ENCODE measurements at places on chromosomes 5 and 9.

- DNase-seq, result no peak
Observed at GRCh38 chr9:86471171-86471815, 117.1 kb upstream of the TUT7 start.

- no peak for DNase-seq
Observed at GRCh38 chr5:68698025-68698940, 395.5 kb upstream of the SLC30A5 start.

GRCh38 chr9:71108937-71109336 is 12.5 kb downstream of the TRPM3 start:
- DNase-seq, result no peak

GRCh38 chr5:60533789-60534188 is 166.2 kb downstream of the DEPDC1B start:
- no peak for DNase-seq

DNA sequence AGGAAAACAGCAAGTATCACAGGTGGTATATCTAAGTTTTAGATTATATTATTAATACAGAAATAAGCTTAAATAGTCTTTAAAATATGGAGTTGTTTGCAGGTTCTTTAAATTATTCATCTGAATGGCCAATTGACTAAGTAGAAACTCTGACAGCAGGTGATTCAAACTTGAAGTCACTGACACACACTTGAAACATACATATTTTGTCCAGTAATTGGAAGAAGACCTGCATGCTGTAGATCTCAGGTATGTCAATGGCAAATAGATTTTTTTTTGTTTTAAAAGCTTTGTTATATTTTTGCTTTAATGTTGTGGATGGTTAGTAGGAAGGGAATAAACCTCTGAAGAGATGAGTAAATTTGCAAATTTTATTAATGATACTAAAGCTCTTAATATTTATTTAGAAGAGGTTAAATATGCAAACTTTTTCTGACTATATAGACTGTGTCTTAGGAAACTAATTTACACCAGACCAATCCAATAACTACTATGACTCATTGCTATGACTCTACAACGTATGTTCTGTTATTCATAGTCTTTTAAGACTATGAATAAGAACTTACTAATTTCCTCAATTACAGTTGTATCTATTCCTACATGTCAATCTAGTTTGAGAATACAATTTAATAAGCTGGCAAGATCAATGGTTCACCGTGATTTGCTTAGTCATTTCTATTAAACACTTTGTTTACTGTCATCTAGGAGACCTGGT is 53.9 kb upstream of the RORB start:
- no peak for DNase-seq

DNA sequence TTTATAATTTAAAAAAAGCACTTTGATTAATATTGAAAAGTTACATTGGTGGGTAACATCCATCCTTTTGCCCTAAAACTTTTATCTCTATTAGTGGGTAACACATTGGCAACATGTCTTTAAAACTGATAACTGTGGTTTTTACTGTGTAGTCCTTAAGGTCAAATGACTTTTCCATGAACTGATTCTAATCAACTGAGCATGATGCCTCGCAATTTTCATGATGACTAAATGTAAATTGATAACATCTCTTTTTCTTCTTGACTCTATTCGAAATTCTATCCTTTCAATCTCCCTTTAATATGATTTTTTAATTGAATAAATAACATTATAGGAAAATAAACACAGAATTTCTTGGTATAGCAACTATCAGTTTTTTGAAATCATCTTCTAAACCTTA is 6.3 kb upstream of the IL5 start:
- no peak for DNase-seq

DNA sequence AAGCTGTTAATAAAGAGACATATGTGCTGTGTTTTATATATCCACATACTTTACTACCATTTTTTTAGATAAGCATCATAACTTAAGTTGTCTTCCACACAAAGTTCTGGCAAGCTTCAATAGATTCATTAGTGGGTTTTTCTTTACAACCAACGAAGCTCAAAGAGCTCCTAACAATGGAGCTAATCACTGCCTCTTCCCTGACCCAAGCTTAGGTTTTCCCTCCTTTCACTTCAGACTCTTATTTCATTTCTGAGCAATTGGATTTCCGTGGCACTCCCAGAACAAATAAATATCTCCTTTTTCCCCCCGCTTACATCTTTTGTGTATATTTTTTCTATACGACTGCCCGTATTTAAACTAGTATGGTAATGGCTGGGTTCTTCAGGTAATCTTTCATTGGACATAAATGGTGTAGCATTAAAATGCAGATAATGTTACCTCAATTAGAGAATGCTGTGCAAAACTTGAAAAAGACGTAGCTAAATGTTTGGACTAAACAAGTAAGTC is 275.5 kb upstream of the TMEM161B start:
- DNase-seq, result no peak

DNA sequence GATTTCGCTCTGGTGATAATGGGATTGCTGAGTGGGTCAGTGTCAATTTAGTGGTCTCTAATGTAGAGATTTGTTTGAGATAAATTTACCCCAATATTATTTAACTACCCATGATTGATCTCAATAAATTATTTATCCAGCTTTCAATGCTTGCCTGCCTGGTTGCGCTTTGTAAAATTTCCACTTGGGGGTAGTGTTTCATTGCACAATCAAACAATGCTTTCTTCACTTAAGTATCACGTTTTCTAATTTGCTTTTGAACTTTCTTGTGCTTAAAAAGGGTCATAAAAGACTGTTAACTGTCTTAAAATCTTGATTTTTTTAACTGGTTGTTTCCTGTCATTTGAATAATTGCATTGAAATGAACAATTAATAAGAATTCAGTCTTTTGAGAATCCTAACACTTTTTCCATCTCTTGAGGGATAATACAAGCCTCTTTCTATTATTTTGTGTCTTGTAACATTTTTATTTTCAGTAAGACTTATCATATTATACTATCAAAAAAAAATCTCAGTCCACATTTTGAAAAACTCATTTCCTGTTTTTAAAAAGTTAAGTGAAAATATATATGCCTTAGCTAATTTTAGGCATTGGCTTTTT is 18.7 kb downstream of the HSD17B4 start:
- DNase-seq, result no peak

DNA sequence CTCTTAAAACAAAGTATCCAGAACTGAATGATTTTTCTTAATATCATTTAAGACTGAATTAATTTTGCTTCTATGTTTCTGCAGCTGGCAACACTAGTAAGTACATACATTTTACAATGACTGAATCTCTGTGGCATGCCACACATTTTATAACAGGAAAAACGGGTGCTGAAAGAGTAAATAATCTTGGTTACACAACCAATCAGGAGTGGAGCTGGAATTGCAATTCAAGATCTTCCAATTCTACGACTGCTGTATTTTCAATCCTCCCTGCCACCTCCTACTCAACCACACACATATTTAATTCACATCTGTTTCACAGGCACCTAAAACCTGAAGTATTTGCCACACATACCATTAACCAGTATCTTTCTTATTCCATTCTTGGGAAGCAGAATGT is 52.7 kb upstream of the NR5A1 start:
- DNase-seq, result no peak

DNA sequence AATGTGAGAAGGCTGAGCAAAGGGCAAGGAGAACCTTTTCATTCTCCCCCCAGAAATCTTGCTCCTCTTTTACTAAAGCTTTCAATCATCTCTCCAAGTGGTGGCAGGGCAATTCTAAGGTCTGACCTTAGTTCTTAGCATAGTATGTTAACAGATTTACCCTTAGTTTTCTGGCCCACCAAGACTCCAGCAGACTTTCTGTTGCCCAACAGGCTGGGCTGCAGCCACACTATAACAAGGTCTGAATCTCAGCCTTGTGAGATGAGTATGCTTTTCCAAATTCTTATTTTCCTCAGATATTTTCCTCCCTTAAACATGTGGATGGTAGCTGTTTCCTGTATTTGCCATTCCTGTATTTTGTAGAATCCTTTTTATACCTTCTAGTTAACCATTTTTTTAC is 69.5 kb downstream of the NIPBL start:
- DNase-seq, result no peak

- no peak for DNase-seq
Observed at GRCh38 chr9:79610791-79611614, 39.2 kb downstream of the TLE4 start.

- DNase-seq, result no peak
Observed at GRCh38 chr9:123637945-123638634, 282.1 kb downstream of the CRB2 start.

DNA sequence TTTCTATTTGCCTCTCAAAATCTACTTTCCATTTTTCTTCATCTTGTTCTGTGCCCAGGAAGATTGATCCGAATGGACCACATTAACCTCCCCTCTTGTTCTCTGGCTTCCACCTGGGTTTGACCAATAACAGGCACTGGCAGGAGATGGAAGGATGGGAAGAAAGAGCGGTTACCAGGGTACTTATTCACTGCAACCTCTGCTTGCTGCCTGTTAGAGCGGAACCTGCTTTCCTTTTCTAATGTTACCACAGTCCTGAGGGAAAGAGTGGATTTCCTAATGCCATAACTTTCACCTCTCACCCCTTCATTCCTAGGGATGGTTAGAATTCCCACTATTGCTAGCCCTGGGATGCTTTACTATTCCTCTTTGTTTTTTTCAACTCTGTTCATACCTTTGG is 262.1 kb downstream of the RFX3 start:
- no peak for DNase-seq

DNA sequence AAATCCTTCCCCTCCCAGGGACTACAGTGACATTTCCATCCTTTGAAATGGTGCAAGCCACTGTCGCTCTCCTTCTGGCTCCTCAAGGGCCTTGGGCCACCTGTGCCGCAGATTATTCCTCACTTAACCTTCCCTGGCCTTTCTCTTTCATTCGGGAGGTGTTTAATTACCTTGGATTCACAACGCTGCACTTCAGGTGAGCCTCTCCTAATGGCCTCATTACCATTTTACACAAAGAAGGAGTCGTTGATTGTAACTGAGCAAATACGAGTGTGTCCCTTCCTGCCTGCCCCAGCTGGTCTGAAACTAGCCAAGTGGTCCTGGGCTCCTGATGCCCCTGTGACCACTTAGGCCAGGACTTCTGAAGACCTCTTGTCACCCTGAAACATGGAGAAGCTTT is 205.0 kb downstream of the CRB2 start:
- no peak for DNase-seq

DNA sequence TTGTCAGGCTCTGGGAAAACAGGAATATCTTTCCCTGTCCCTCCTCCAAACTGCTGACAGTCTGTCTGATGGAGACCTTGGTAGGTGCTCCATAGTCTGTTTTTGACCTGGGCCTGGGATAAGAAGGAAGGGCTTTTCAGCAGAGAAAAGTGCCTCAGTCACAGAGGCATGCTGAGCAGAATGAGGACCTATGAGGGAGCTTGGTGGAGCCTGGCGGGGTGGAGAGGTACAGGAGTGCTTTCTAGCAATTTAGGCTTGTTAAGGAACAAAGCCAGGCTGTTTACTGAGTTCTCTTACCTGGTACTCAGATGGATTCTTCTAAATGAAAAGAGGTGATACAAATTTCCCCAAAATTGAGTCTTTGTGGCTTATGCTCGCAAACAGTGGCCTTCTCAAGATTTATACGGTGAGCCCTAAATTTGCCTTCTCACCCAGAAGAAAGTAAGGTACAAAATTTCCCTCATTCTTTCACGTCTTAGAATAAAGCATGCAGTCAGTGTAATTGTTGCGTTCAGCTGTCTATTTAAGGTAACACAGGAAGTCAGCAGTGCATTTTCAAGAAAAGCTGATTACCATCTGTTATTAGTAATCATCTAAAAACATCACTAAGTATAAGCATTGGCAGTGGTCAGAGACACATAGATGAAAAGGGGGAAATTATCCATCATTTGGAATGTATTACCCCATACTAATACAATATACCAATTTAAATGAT is 28.6 kb upstream of the IL13 start:
- no peak for DNase-seq

DNA sequence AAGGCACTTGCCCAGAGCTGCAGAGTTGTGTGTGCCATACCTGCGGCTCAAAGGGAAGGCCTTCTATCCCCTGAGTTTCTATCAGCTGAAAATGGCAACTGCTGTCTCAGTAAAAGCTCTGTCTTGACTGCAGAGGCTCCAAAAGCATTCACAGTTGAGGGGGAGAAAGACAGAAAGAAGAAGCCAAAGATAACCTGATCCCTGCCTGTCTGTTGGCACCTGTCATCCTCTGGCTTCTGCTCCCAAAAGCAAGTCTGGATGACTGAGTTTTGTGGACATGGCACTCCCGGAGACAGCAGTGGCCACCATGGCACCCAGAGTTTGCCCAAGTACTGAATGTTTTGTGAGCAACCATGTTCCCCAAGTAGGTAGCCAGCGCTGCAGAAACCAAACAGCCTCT is 176.6 kb downstream of the NR3C1 start:
- DNase-seq, result no peak

GRCh38 chr5:132485641-132486317 is 4.8 kb downstream of the IRF1 start:
- DNase-seq, result no peak

GRCh38 chr5:150599917-150600511 is 40.4 kb upstream of the SYNPO start:
- no peak for DNase-seq

GRCh38 chr9:7368410-7369292 is 430.9 kb downstream of the DMAC1 start:
- no peak for DNase-seq

DNA sequence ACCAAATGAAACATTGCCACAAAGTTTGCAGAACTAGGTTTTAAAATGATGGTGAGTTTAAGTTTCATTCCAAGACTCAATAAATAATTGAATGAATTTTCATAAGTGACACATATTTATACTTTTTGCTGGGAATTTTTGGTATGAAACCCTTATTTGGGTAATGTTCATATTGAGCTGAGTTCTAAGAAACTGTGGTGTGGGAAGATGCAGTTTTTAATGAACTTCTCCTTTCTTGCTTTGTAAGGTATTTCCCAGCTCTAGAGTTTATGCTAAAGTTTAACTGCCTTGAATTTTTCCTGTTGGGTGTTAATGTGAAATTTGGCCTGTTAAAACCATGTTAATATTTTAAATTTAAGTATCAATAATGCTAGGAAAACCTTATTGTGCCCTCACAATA is 15.1 kb downstream of the RABGAP1 start:
- DNase-seq, result no peak

GRCh38 chr5:3124410-3124809 is 372.9 kb upstream of the IRX2 start:
- no peak for DNase-seq

- DNase-seq, result no peak
Observed at GRCh38 chr5:36177715-36178523, 26.0 kb downstream of the SKP2 start.

All from caudate nucleus (tissue), 63 donors.